ENCODE measurements at places on chromosomes 6 and 20. TPM values are rescaled to one million over a fixed set of nuclear protein-coding genes. Genes with fewer than 3 reads are reported as not detected.

PDE7B gene
- polyA plus RNA-seq: 0.07 TPM

KCNK5 gene
- 0.17 TPM for polyA plus RNA-seq

TFAP2C gene
- not detected for polyA plus RNA-seq

BPIFB3 gene
- polyA plus RNA-seq: not detected

PNLDC1 gene
- polyA plus RNA-seq: not detected

IFT52 gene
- polyA plus RNA-seq: 27.4 TPM

OPRM1 gene
- not detected for polyA plus RNA-seq

OR2H2 gene
- polyA plus RNA-seq: not detected

KIAA0408 gene
- polyA plus RNA-seq: 1.8 TPM

LRRC1 gene
- polyA plus RNA-seq: 2.8 TPM

TRDN gene
- not detected for polyA plus RNA-seq

TPD52L1 gene
- not detected for polyA plus RNA-seq

NDUFAF5 gene
- polyA plus RNA-seq: 9.5 TPM

ULBP2 gene
- 0.28 TPM for polyA plus RNA-seq

MAS1 gene
- polyA plus RNA-seq: not detected

COL12A1 gene
- polyA plus RNA-seq: not detected

BCAS4 gene
- polyA plus RNA-seq: 10.8 TPM

LY6G6C gene
- not detected for polyA plus RNA-seq

RHAG gene
- not detected for polyA plus RNA-seq

BCL2L1 gene
- polyA plus RNA-seq: 26.1 TPM

LPA gene
- polyA plus RNA-seq: not detected

RAET1E gene
- not detected for polyA plus RNA-seq

SAMD3 gene
- 69.2 TPM for polyA plus RNA-seq

TXLNB gene
- polyA plus RNA-seq: 0.78 TPM

GGT7 gene
- polyA plus RNA-seq: 2.0 TPM

PLG gene
- not detected for polyA plus RNA-seq

MLN gene
- not detected for polyA plus RNA-seq

Data from CD4-positive, alpha-beta memory T cell (primary cell).